HTR-8/SVneo (cell line): ENCODE measurements at places on chromosomes 3 and 15.

- no peak for DNase-seq
Observed at GRCh38 chr3:48997714-48998637, 7.9 kb downstream of the P4HTM start.

- DNase-seq: no peak
Observed at GRCh38 chr3:102714567-102714966, 279.8 kb downstream of the ZPLD1 start.

- DNase-seq: no peak
Observed at GRCh38 chr3:62749657-62750056, 125.6 kb downstream of the CADPS start.

DNA sequence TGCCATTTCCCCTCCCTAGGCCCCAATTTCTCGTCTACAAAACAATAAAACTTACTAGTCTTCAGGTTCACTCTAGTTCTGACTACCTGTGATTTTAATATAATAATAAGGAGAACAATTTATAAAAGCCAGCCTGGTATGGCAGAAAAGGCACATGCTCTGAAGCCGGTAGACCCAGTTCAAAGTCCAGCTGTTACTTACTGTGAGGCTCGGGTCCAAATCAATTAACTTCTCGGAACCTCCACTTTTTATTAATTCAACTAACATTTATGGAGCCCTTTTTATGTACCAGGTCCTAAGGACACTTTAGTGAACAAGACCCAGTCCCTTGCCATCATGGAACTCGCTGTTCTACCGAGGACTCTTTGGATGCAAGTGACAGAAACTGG is 53.8 kb upstream of the SMAD3 start:
- DNase-seq: no peak

- no peak for DNase-seq
Observed at GRCh38 chr3:138684396-138684795, 75.8 kb downstream of the FAIM start.

DNA sequence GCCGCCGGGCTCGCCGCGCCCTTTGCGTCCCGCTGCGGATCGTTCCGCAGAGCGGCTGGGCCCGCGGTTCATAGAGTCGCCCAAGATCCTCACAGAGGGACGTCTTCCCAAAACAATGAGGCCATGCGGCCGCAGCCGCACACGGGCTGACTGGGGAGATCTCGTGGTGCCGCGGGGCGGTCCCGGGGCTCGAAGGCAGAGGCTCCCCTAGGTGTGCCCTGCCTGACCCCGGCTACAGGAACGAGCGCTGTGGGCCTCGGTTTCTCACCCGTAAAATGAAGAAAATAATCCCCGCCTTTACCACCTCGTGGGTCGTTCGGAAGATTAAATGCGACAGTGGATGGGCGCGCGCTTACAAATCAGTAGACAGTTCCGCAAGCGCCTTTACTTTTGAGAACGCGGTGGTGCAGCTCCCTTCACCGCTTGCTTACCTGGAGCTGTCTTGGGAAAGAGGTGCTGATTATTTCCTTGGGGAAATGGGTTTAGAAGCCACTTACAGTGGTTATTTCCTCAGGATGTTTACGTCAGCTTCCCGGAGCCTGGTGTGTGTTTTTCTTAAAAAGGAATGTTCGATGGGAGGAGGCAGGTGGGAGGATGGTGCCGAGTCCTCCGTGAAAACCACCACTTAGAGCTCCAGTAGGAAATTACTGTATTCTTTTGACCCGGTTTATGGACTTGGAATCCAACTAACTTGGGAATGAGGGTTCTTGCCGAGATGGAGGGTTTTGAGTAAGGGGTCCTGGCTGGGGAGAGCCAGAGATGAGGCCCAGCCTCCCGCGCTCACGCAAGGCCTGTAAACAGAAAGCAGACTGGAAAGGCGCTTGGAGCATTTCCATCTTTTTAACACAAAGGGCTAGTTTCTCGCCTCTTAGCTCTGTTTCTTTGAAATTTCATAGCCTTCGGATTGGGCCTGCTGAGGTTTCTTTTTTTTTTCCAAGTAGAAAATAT is 1.9 kb upstream of the MEX3B start:
- DNase-seq: no peak

DNA sequence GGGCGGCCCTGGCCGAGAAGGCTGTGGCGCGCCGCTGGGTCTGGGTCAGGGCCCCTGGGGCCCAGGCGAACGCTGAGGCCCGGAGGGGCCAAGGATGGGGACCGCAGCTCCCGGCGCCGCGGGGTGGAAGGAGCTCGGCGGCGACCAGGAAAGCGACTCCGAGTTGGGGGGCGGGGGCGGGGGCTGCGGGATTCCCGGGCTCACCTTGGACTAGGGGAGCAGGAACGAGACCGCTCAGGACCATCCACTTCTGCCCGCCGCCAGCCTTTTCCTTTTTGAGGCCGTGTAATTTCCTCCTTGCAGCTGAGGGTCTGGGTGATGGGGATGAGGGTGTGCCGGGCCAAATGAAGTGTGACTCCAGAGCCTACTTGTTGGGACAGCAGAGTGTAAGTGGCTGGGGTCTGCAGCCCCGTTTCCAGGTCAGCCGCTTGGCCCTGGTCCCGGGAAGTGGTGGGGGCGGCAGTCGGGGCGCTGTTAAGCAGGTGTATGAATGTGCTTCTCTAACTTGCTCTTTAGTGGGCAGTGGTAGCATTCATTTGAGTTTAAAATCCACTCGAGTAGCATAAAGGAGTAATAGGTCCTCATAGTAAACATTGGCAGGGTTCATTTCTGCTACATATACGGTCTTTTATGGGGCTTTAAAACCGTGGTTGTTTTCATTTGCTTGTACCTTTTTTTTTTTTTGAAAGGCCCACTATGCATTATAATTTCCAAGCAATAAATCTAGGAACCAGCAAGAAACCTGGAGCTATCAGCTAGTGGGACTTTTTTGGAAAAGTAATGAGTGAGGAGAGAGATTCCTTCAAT is 717 bp downstream of the PXK start:
- DNase-seq: peak; percentile 51

- no peak for DNase-seq
Observed at GRCh38 chr15:40575113-40575512, 6.0 kb downstream of the RPUSD2 start.

DNA sequence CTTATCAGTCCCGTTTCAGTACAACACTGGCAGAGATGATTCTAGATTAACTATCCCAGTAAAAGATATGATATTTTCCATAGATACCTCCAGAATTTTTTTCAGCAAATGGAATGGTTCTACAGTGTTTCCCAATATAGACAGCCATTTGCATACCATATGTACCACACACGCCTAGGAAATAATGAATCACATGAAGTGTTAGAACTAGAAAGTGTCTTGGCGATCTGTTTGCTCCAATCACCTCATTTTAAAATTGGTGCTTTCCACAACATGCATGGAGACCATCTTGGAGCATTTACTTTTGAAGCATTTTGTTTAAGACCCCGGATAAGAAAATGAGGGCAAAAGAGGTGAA is 2.0 kb downstream of the C2CD4A start:
- no peak for DNase-seq

- DNase-seq: no peak
Observed at GRCh38 chr15:100768501-100768931, 111.1 kb upstream of the ALDH1A3 start.

DNA sequence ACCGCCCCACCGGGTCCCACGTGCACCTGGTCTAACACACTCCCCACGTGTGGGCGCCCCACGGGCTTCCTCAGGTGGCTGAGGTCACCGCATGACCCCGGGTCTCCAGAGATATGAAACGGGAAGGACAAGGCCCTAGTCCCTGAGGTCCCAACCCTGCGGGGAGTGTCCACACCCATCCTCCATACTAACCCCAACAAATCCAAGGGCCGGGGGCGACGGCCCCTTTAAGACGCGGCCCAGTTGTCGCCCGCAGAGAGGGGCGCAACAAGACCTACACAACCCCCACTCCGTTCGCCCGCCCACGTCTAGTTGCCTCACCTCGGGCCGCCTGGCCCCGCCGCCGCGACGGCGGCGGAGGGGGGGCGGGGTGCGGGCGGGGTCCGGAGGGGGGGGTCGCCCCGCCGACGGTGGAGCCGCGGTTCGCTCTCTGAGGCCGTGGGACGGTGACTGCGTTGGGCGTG is 396 bp downstream of the INO80 start:
- peak; percentile 41 for DNase-seq

DNA sequence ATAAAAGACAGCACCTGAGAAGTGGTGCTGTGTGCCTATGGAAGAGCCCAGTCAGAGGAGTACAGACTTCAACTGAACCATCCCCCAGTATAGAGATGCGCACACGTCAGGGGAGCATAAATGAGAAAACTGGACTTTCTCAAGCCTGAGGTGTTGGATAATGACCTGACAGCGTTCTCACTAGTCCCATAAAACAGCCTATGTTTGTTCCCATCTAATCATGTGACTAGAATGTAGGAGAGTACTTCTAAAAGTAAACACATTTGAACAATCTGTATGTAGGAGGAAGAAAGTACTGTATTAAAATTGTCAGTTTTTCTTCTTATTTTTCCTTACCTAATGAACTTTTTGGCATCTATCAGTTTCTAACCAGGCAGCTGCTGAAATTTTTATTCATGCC is 498.9 kb downstream of the CNTN4 start:
- no peak for DNase-seq

DNA sequence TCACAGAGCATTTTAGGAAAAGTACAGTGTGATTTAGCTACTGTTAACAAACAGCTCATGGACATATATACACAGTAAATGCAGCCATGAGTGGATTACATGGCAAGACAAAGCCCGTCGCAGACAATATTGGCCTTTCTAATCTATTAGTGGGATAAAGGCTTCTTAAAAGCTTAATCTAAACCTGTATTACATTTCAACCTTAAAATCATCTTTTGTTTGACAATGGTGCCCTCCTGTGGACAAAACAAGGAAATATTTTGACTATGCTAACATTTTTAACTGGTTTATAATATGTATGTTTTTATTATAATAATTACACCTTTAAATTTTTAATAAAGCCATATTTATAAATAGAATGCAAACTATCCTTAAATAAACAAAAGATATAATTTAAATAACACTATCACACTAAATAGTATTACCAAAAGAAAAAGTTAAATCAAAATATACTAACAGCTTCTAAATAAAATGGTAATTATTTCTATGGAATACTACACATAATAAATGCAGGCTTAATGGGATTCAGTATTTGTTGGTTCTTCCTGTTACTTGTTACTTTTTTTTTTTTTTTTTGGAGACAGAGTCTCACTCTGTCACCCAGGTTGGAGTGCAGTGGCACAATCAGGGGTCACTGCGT is 38.6 kb downstream of the TAFA4 start:
- DNase-seq: peak; percentile 10

DNA sequence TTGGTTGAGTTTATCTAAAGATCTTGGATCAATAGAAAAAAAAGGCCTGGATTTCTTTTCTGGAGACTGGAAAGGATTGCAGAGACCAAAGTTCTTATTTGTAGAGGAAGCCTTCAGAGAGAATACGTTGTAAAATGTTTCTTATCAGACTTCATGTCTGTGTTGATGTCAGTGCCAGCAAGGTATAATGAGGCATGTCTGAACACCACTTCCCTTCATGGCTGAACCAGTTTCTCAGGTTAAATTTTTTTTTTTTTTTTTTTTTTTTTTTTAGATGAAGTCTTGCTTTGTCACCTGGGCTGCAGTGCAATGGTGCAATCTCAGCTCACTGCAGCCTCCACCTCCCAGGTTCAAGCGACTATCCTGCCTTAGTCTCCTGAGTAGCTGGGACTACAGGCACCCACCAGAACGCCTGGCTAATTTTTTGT is 17.8 kb upstream of the ZNF774 start:
- DNase-seq: no peak

GRCh38 chr15:52233405-52233804 is 42.2 kb upstream of the GNB5 start:
- no peak for DNase-seq

DNA sequence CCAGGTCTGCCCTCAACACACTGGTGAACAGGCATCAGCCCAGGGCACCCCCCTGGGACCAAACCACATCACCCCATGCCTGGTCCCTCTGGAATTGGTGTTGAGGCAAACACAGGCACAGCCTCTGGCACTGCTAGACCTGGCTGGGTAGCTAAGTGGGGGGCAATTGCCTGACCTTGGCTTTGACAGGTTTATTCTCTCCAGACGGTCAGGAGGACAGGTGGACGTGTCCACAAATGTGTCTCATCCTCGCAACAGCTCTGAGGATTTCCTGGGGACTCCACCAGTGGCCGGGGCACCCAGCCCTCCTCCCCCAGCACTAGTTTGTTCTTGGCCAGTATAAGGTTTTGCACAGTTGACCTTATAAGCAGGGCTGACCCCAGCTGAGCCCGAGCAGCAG is 31.3 kb downstream of the TKT start:
- DNase-seq: no peak

GRCh38 chr3:135907422-135908165 is 57.9 kb upstream of the PPP2R3A start:
- DNase-seq: no peak

- DNase-seq: no peak
Observed at GRCh38 chr15:34242331-34242710, 17.5 kb downstream of the EMC4 start.

- peak; percentile 67 for DNase-seq
Observed at GRCh38 chr3:101036213-101036618, 43.0 kb upstream of the ABI3BP start.

DNA sequence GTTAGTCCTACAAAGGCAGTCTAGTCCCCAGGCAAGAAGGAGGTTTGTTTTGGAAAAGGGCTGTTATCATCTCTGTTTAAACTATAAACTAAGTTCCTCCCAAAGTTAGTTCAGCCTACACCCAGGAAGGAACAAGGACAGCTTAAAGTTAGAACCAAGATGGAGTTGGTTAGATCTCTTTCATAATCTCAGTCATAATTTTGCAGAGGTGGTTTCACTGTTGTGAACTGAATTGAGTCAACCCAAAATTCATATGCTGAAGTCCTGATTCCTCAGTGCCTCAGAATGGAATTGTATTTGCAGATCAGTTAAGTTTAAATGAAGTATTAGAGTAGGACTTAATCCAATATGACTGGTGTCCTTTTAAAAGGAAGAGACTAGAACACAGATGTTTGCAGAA is 101.0 kb upstream of the C3orf80 start:
- DNase-seq: no peak

DNA sequence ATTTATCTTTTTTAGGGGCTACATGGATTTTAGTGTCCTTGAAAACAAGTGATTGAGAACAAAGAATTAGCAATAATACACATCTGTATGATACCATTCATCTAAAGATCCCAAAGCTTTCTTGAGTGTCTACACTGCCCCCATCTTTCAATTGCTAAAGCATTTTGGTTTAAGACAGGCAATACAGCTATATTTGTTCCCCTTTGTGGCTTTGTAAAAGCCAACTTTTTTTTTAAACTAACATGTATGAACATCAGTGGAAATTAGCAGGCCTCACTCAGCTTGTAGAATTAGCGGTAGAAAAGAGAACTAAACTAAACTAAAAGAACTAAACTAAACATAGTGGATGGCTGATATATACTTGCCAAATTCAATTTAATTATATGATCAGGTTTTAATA is 449.6 kb downstream of the MECOM start:
- DNase-seq: no peak

- peak; percentile 30 for DNase-seq
Observed at GRCh38 chr15:80404057-80404760, at the start of gene ARNT2. Gene ARNT2 (plus strand): TSS chr15:80404382. CDS start chr15:80404516, 134 bp downstream.

GRCh38 chr15:63826528-63826927 is 7.2 kb downstream of the HERC1 start:
- no peak for DNase-seq

- DNase-seq: no peak
Observed at GRCh38 chr3:184537885-184538665, 23.5 kb upstream of the EPHB3 start.
